ENCODE measurements at places on chromosomes 1 and 21.

- H3K36me3 ChIP-seq: no peaks in the 10 kb centered on the region
- H3K27ac ChIP-seq: no peak overlapping the region
- DNase-seq: no peak
- H3K4me1 ChIP-seq: no peaks in the 10 kb centered on the region
- H3K4me3 ChIP-seq: no peak overlapping the region
Observed at GRCh38 chr1:245683676-245684075, 528.9 kb downstream of the KIF26B start.

DNA sequence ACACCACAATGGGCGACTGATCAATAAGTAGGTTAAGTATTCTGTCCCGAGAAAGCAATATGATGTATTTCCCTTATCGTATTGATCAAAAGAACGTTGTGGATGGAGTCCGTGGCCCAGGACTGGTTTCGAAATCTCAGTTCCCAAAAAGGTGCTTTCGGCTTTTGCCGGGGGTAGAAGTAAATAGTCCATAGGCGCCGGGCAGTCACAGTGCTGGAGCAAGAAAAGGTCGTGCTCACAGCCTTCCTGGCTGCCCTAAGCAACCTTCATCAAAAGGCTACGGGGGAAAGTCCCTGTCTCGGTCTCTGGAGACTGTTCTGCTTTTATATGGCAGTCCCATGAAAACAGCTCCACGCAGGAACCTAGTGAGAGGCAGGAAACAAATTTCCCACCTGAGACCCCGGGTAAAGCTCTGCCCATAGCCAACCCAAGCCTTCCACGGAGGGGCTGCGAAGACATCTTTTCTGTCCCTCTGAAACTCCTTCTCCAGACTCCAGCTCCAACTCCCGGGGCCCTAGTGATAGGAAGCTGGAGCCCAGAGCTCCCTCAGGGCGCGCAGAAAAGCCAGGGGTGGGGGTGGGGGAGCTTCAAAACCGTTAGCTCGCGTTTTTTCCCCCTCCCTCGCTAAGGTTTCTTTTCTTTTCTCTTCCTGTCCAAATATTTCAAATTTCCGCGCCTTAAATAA, 7.0 kb downstream of the CDKN2C start:
- H3K27ac ChIP-seq: peak overlapping the region; percentile 89
- no peaks in the 10 kb centered on the region for H3K36me3 ChIP-seq
- no peaks in the 10 kb centered on the region for H3K27me3 ChIP-seq
- no peaks in the 10 kb centered on the region for H3K4me1 ChIP-seq
- no peak for DNase-seq
- peak overlapping the region; percentile 76 for H3K4me3 ChIP-seq

DNA sequence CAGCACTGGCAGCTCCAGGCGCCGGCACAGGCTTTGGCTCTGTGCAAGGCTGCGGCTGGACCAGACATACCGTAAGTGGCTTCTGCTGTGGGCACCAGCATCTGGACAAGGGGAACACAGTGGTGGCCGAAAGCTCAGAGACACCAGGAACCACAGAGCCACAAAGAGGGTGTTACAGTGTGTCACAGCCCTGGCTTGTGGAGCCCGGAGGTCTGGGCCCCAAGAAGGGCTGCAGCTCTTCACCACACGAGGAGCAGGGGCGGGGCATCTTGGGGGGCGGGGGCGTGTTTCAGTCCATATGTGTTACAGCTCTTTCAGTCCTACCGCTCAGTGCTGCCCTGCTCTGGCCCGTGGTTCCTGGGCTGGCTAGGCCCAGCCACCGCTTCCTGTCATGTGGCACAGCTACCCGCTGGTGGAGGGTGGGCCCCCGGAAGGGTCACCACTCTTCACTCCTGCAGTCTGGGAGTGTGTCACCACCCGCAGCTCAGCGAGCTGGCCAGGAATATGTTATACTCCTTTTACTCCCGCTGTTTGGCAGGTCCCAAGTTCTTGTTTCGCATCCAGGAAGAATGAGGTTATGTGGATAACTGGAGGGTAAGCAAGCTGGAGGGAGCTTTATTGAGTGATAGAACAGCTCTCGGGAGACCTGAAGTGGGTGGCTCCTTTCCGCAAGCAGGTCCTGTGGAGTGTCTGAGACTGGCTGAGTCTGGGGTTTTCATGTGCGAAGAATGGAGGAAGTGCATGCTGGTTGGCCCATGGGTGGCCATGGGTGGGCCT, 3.3 kb upstream of the LSM10 start:
- H3K27me3 ChIP-seq: no peaks in the 10 kb centered on the region
- peak overlapping the region; percentile 22 for H3K4me3 ChIP-seq

GRCh38 chr1:161721738-161722343, 497 bp downstream of the FCRLB start:
- no peaks in the 10 kb centered on the region for H3K36me3 ChIP-seq
- H3K27ac ChIP-seq: no peak overlapping the region
- no peaks in the 10 kb centered on the region for H3K4me1 ChIP-seq
- no peaks in the 10 kb centered on the region for H3K27me3 ChIP-seq
- H3K4me3 ChIP-seq: no peak overlapping the region

GRCh38 chr1:60118085-60118484, 44.5 kb upstream of the C1orf87 start:
- no peak for DNase-seq
- no peaks in the 10 kb centered on the region for H3K4me1 ChIP-seq
- no peak overlapping the region for H3K4me3 ChIP-seq
- H3K27ac ChIP-seq: no peak overlapping the region
- H3K36me3 ChIP-seq: no peaks in the 10 kb centered on the region
- no peaks in the 10 kb centered on the region for H3K27me3 ChIP-seq

Measured in breast epithelium (tissue), 4 donors.